ENCODE measurements at places on chromosomes 5 and 9. TPM values are rescaled to one million over a fixed set of nuclear protein-coding genes. Genes with fewer than 3 reads are reported as not detected.

CER1 gene
- total RNA-seq, result not detected

GNA14 gene
- total RNA-seq, result not detected

SELENOP gene
- total RNA-seq, result not detected

EGFLAM gene
- not detected for total RNA-seq

GABRA1 gene
- total RNA-seq, result not detected

PRSS3 gene
- total RNA-seq, result not detected

SLCO6A1 gene
- total RNA-seq, result not detected

GPRIN1 gene
- 4.5 TPM for total RNA-seq

ACTBL2 gene
- total RNA-seq, result not detected

ARID3C gene
- total RNA-seq, result 0.17 TPM

CMYA5 gene
- 0.26 TPM for total RNA-seq

F2RL1 gene
- 2.9 TPM for total RNA-seq

ORM2 gene
- total RNA-seq, result not detected

DMAC1 gene
- 45.4 TPM for total RNA-seq

PDE6A gene
- not detected for total RNA-seq

AIF1L gene
- 0.85 TPM for total RNA-seq

PCSK1 gene
- not detected for total RNA-seq

MXD3 gene
- total RNA-seq, result 33.4 TPM

CARD9 gene
- 1.4 TPM for total RNA-seq

CCNJL gene
- not detected for total RNA-seq

TLX3 gene
- not detected for total RNA-seq

PCDHB1 gene
- not detected for total RNA-seq

OCLN gene
- 0.68 TPM for total RNA-seq

MLANA gene
- total RNA-seq, result not detected

CATSPER3 gene
- total RNA-seq, result 0.53 TPM

FOXD4 gene
- not detected for total RNA-seq

KCNV2 gene
- total RNA-seq, result not detected
